ENCODE measurements at places on chromosomes 6 and 20.

DNA sequence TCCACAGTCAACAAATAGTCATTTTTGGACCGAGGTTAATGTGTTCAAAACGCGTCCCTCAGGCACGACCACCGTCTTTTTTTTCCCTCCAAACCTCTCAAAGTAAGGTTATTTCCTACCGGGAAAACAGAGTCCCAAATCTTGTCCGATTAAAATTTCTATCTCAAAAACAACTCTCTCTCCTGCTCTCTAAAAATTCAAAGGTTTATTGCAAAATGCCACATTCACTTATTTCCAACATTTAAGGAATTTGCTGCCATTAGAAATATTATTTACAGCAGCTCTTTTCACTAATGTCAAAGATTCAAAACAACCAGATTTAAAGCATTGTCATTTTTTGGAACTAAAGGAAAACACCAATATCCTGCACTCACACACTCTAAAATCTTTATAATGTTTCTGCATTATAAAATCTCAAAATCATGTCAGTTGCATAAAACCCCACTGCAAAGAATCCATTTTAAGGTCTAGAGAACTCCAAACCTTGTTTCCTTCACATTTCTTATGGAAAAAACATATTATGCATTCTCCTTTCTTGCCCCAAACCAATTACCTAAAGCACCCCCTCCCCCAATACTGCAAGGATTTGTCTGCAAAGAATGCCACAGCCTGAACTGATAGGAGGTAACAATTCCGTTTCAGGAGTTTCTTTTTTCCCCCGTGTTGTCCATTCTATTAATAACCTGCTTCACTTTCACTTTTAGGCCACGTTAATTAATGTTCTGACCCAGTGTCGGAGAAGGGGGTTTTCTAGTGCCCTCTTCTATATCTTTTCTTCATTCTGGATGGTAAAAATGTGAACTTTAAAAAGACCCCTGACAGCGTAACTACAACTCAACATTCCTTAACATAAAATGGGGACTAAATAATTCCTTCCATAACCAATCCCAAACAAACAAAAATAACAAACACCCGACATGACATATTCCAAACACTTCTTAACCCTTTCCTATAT is 1.4 kb downstream of the NRN1 start:
- DNase-seq, result no peak

DNA sequence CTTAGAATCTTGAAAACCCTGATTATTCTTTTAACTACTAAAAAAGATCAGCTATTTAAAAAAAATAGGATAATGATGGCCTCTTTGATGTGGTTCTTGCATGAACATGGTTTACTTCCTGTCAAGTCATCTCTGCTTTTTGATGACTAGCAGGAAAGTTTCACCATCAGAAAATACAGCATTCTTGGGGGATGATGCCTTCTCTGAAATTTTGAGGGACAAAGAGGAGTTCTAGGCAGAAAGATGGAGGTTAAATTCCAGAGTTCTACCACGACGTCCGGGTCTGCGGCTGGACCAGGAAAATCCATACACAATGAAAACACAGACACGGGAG is 130.4 kb downstream of the OLIG3 start:
- no peak for DNase-seq

DNA sequence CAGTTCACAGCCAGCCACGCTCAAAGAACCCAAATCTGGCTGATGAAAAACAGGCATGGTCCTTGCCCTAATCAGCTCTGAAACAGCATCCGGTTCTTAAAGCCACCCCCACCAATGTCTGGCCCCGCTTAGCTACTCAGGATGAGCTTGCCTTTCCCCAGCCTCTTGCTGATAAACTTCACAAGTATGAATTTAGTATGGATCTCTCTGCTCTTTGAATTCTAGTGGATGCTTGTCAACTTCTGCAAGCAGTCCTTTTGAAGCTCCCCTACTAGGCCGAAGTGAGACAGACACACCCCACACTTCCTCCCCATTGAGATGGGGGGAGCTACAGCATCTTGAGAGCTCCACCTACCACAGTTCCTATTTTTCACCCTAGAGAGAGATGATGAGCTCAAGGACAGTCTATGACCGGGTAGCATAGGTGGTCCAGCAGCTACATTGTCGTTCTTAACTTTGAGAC is 36.7 kb downstream of the EBF4 start:
- DNase-seq, result peak; percentile 42

GRCh38 chr6:11076540-11076939 is 17.1 kb upstream of the SMIM13 start:
- no peak for DNase-seq

GRCh38 chr6:104182811-104183210 is 676.9 kb downstream of the HACE1 start:
- DNase-seq, result no peak

- no peak for DNase-seq
These were observed 5.9 kb upstream of the SLCO4A1 start for GRCh38 chr20:62636446-62636845.

DNA sequence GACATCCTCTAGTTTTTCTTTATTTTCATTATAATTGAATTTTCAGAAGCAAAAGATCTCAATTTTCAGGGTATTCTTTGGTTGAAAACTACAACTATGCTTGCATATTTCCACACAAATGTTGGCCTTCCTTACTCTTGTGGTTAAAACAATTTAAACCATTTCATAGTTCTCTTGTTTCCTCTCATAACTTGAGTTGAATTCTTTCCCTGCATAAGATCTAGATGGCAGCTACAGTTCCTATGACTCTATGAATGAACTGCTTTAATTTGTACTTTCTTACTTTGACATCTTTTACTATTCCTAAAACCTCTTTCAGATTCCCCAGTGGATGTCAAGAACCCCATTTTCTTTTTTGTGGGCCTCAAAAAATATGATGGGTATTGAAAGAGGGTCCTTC is 564.5 kb downstream of the NKAIN2 start:
- no peak for DNase-seq

DNA sequence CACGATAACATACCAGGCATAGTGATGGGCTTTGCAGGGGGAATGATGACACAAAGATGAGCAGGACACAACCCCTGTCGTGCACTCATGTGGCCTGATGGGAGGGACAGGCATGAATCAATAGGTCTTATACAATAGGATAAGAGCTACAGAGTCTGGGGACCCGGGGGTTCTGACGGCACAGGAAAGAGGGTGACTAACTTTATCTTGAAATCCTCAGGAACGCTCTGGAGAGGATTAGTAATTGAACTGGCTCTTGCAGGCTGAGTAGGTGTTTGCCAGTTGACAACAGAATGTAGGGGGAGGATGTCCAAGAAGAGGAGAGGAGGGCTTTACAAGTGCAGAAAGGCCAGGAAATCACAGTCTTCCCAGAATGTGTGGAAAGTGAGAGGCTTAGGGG is 219.9 kb upstream of the ECI2 start:
- no peak for DNase-seq

- peak; percentile 69 for DNase-seq
These were observed 77.9 kb downstream of the TNFAIP3 start for GRCh38 chr6:137944793-137945498.

GRCh38 chr6:143400258-143401067 is 50.0 kb downstream of the ADAT2 start:
- DNase-seq, result no peak

DNA sequence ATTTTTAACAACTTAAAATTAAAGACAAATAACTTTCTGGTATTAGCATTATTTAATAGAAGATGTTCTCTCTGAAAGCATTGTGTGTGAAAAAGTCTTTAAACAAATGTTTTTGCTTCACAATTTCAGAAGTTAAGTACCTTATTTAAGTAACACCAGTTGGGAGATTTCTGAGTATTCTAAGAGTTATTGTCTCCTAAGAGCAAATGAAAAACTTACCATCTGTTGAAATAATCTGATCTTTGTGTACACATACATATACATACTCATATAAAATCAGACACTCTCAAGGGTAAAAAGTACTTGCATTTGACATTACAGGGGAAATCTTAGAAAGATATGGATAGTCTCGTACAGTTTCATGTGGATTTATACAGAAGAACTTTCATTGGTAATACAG is 2.4 kb downstream of the BTBD3 start:
- no peak for DNase-seq

- no peak for DNase-seq
These were observed 21.9 kb downstream of the SGK1 start for GRCh38 chr6:134295953-134296553.

- DNase-seq, result no peak
These were observed 2.0 kb downstream of the TRAF3IP2 start for GRCh38 chr6:111603685-111604084.

DNA sequence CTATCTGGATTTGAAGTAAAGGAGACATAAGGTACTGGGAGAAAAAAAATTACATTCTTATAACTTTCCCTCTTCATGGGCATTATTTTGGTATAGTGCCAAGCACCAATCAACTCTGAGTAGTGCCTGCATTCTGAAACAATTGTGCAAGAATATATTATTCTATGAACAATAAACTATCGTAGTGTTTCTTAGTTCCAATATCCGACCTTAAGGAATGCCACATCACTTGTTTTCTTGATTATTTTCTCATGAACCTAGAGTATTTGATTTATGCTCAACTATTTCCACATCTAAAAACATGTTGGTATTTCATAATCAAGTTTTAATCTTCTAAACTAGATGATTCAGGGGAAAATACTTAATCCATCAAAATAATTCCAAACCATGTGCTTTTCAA is 294.4 kb upstream of the TBX18 start:
- no peak for DNase-seq

Data from CD8-positive, alpha-beta T cell (primary cell).